ENCODE measurements at places on chromosomes 1 and 21. TPM values are rescaled to one million over a fixed set of nuclear protein-coding genes. Genes with fewer than 3 reads are reported as not detected.
A peak's percentile ranks its signal among the peaks of the same experiment; 100 is the strongest.

DNA sequence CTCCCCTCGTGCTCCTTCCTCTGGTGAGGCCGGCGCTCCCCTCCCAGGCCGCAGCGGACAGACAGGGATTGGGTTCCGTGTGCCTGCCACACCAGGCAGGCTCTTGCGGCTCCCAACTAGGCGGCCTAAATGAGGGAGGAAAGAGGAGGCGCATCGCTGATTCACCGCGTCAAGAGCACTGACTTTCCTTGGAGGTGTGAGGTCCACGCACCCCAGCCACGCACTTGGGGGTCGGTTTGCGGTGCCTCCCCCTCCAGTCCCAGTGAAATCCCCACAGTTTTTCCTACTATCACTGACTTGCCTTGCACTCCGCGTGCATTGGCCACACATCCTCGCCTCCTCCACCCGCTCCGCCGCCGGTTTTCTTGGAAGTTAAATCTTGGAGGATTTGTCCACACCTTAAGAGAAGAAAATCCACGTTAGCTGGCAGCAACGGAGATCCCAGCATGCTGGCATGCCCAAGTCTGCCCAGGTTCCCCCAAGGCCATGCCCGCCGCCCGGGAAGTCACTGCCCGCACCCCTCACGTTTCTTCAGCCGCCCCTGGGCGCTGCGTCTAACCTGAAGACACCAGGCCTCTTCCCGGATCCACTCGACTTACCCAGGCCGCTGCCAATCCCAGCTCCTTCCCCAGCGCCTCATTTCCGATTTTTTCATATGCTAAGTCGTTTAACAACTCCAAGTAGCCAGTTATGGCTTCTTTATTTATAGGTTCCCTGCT is 1.1 kb upstream of the FOXD3 start:
- DNase-seq, result no peak

SLAMF7 gene
- 2.5 TPM for total RNA-seq

HPCAL4 gene
- not detected for total RNA-seq

DNA sequence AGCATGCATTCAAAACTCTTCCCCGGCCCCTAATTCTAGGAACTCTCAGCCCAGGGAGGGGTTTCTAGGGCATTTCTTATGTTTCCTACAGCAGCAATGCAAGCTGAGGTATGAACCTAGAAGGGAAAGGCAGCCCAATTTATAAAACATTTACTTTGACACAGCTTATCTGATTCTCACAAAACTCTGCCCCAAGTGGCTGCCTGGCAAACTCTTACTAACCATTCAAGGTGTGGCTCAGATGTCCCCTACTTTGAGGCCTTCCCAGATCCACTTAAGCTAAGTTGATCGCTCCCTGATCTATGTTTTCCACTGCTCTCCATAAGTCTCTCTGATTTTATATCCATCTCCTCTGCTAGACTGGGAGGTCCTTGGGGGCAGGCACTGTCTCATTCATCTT is 35.4 kb downstream of the AK2 start:
- no peak for DNase-seq

KRTAP15-1 gene
- total RNA-seq, result not detected

GRCh38 chr1:11337580-11338073 is 64.6 kb downstream of the UBIAD1 start:
- no peak for DNase-seq

MIXL1 gene
- 0.51 TPM for total RNA-seq

DNA sequence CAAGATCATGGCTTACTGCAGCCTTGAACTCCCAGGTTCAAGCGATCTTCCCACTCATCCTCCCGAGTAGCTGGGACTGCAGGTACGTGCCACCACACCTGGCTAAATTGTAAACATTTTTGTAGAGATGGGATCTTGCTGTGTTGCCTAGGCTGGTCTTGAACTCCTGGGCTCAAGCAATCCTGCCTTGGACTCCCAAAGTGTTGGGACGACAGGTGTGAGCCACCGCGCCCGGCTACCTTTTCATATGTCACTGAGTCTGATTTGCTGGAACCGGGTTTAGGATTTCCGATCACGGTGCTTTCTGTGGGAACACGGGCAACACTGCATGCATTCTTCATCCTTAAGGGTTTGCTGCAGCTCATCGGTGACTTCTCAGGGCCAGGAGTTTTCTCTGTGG is 32.2 kb upstream of the PCBP3 start:
- peak; percentile 55 for DNase-seq

GRCh38 chr1:21335750-21336224 is 45.5 kb upstream of the ECE1 start:
- no peak for DNase-seq

RSPO1 gene
- total RNA-seq, result not detected

PCP4L1 gene
- 0.69 TPM for total RNA-seq

GRCh38 chr1:20589331-20590278 is 708 bp downstream of the CDA start:
- DNase-seq, result peak; percentile 73

LAD1 gene
- not detected for total RNA-seq

DNA sequence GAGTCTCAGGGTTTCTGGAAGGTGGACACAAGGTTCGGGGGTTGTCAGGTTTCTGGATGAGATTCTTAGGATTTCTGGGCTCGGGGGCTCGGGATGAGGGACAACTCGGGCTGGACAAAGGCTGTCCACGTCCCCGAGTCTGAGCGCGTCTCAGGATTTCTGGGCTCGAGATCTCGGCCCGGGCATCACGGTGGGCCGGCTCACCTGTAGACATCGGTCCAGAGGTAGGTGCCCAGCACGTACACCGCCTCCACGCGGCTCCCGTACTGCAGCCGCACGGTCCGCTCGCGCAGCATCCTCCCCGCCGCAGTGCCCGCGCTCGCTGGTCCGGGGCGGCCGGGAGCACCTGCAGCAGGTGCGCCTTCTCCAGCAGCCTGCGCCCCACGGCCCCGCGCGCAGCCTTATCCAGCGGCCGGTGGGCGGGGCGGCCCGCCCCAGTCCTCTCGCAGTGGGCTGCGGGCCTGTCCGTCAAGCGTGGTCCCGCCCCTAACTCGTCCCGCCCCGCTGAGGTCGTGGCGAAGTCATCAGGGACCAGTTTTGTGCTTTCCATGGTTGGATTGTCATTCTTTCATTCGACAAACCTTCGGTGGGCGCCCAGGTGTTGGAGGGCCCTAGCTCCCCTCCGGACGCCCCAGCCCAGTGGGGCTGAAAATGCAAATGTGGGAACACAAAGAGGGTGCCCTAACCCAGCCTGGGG is at the start of gene PADI2:
PADI2 (minus strand) TSS at position 376 of the 697 bp plus-strand sequence; CDS start at position 296, 80 bp downstream.
- DNase-seq, result peak; percentile 86

Measured in aorta (tissue), 5 donors.